ENCODE measurements at places on chromosomes 7 and 10.

- DNase-seq, result peak; percentile 7
Observed at GRCh38 chr10:117457071-117457810, 82.0 kb upstream of the PDZD8 start.

DNA sequence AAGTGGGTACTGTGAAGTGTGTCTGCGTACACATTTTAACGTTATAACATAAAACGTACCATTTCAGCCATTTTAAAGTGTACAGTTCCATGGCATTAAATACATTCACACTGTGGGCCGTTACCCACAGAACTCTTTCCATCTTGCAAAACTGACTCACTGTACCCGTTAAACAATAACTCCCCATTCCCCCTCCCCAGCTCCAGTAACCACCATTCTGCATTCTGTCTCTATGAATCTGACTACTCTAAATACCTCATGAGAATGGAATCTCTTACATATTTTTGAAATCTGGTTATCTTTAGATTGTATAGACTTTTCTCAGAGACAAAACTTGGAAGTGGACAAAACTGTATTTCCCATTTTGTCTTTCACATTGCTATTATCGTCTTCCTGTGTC, 9.3 kb downstream of the ARL3 start:
- DNase-seq, result no peak

- peak; percentile 93 for DNase-seq
Observed at GRCh38 chr10:71727738-71728737, 8.5 kb upstream of the C10orf105 start.

- no peak for DNase-seq
Observed at GRCh38 chr10:130924138-130924819, 387.2 kb downstream of the TCERG1L start.

DNA sequence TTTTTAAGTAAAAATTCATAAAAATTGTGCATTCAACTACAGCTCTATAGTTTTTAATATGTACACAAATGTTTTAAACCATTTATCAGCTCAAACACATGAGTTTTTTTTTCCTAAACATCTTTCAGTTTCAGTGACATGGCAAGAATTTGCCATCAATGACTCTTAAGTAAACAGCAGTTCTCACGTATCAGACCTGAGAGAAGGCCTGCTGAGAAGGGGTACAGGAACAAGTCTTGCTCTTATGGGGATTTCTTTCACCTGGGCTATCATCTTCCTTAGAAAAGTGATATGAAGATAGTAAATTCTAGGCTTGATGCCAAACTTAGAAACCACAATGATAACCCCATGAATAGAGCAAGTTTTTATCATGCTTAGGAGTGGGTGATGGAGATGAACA, 467.8 kb downstream of the ARL4A start:
- DNase-seq, result peak; percentile 13

DNA sequence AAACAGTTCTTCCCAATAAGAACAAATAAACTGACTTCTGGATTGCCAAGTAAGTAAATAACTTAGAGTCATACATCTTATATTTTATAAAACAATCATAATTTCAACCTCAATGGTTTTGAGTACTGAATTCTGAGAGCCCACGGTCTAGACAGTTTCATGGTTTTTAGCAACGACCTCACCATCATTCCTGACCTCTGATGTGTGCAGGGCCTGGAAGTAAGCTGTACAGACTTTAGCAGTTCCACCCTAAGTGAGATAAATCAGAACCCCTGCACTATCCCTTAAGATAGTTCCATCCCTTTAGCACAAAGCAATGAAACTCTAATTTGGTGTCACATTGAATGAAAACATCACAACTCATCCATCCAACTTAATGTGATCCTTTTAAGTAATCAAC, 86.0 kb downstream of the NEBL start:
- no peak for DNase-seq

GRCh38 chr7:69780379-69780778, 182.1 kb downstream of the AUTS2 start:
- no peak for DNase-seq

DNA sequence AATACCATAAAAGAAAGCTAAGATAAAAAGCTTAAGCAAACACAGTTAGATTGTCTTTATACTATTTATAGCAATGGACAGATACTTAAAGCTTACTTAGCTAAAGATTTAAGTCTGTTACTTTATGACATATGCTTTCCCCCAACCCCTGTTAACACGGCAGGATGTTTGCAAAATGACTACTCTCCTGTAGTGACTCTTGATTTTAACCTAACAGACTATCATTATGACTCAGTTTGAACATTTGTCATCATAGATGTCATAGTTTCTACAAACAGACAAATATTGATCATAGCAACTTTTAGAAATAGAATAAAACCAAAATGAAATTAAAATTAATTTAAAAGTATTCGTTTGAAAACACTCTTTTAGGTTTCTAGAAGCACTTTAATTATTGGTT, 7.8 kb upstream of the COMMD3 start:
- no peak for DNase-seq

- no peak for DNase-seq
Observed at GRCh38 chr7:155455132-155455693, 2.7 kb upstream of the EN2 start.

- DNase-seq, result no peak
Observed at GRCh38 chr10:56632537-56632936, 271.5 kb upstream of the ZWINT start.

- DNase-seq, result no peak
Observed at GRCh38 chr7:36204929-36205635, 52.0 kb downstream of the EEPD1 start.

DNA sequence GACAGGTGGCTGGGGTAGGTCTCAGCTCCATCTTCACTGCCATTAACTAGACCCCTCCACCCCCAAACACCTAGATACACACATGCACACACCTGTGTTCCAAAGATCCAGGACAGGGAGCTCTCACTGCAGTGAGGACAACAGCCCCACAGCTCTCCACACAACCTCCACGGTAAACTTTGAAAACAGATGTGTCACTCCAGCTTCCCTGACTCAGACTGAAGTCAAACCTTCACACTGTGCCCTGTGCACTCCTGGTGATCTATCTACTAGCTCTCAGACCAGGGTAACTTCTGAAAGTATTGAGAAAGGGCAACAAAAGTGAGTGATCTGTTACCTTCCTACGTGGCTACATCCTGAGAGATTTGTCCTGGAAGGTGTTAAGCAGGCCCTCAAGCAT, 519.8 kb downstream of the XPNPEP1 start:
- no peak for DNase-seq

GRCh38 chr10:123139165-123139520, 3.4 kb downstream of the HMX3 start:
- no peak for DNase-seq

GRCh38 chr7:24036033-24036412, 248.0 kb upstream of the NPY start:
- DNase-seq, result no peak

GRCh38 chr10:132860532-132860931, 74.6 kb upstream of the NKX6-2 start:
- no peak for DNase-seq

DNA sequence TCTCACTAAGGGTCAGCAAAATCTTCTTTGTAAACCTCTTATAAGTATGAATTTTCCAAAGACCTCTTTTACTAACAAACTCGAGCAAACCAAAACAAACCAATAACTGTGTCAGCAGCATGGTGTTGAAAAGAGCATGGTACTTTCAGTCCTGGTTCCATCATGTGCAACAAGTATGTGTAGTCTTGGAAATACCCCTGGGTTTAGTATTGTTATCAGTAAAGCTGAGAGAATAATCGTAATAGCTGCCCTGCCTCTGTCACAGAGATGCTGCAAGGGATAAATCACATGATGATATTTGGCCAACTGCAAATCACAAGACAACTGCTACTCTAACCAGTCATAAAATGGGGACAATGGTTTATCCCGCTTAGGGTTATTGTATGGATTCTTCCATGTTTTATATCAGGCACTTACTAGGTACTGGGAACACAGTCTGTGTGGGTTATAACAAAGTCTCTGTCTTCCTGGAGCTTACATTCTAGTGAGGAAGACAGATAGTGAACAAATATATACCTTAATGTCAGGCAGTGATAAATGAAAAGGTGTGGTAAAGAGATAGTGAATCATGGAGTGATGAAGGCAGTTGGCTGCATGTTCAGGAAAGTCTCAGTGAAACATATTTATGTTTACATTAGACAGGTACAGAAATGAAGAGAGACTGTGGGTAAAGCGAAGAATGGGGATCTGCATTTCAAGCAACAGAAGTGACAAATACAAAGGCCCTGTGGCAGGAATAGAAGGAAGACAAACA, 60.5 kb upstream of the C10orf90 start:
- DNase-seq, result no peak

GRCh38 chr10:121526801-121527221, 71.4 kb downstream of the FGFR2 start:
- DNase-seq, result peak; percentile 40

GRCh38 chr10:100223879-100224278, 5.5 kb downstream of the CHUK start:
- peak; percentile 9 for DNase-seq

- no peak for DNase-seq
Observed at GRCh38 chr10:31940839-31941653, 12.4 kb upstream of the ARHGAP12 start.

DNA sequence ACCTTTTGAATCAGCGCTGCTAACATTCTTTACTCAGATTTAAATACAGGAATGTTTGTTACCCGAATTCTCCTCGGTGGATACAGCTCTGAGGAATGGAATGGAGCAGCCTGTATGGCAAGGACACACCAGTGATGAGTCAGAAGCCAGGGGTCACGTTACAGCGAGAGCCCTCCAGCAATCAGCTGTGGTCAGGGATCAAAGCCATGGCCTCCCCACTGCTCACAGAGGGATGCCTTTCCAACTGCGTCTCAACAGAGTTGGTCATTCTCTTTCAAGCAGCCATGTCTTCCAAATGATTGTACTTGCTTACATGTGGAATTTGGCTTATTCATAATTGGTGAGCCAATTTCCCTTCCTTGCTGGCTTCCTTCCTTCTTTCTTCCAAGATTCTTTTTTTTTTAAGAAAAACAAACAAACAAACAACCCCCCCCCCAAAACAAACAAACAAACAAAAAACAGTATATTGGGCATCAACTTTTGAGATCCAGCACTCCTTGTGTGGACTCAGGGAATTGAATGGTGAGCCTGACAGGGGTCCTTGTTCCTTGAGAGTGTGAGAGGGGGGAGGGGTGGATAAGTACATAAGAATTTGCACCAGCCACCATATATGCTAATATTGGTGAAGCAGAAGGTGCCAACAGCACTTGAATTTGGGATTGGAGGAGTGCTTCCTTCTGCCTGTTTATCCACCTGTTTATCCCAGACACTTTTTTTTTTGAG, 100.2 kb downstream of the ATXN7L1 start:
- no peak for DNase-seq

DNA sequence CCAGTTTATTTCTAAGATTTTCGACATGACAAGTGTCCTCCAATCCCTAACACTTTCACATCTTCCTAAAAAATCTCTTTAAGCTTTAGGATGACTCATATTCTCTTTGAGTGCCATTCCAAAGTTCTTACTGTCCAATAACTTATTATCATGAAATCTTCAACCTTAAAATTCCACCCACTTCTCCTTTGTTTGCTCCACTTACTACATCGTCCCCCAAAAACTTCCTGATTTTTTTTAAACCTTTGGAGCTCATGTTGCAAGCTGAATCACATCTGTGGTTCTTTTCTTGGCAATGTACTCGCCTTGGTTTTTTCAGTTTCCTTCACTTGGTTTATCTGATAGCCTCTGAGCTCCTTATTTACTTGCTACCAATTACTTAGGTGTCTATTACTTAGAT, 39.2 kb upstream of the JCAD start:
- DNase-seq, result peak; percentile 23

GRCh38 chr7:66036788-66037187, 38.8 kb upstream of the ASL start:
- DNase-seq, result no peak

- DNase-seq, result no peak
Observed at GRCh38 chr7:136142583-136142982, 165.4 kb upstream of the MTPN start.

DNA sequence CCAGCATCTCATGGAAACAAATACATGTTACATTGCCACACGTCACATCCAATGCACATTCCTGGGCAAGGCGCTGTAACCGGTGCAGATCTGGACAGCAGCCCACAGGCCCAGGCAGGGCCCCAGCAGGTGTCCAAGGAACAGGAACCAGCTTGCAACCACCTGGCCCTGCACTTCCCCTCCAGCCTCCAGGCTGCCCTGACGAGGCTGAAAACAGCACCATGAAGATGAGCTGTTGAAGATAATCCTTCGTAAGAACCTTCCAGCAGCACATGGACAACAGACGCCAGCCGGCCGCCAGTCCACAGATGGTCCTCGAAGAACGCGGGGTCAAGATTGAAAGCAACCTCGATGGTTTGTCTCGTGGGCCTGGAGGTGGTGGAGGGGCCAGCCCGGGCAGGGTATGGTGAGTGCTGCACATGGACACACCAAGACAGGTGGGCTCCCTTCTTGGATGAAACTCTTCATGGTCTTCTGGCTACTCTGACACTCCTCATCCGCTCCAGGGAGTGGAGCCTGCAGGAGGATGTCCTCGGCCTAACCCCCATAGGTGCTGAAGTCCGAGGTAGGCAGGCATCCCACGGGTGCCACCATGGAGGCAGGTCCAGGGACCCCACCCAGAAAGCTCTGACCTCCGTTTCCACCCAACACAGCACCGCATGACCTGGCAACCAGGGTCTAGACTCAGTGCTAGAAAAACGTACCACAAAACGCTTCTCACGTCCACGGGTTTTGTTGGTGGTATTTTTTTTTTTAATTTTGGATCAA, 22.9 kb downstream of the PDGFA start:
- peak; percentile 68 for DNase-seq

DNA sequence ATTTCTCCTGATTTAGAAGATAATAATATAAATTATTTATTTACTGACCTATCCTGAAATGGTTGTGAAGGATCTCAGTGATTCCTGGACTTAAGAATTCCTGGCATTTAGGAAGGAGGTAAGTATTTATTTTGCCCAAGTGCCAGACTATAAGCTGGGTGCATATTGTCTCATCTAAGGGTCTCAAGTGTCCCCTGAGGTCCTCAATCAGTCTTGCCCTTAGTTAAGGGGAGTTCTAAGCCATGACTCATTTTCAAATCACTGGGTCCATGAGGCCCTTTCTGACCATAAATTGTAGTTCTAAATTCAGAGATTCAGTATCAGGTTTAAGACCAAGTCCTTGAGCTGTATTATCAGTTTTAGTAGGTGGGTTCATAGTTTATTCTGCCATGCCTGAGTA, 251.6 kb upstream of the MEOX2 start:
- DNase-seq, result no peak

Data from KBM-7 (cell line).